ENCODE measurements at places on chromosomes 4 and X.

DNA sequence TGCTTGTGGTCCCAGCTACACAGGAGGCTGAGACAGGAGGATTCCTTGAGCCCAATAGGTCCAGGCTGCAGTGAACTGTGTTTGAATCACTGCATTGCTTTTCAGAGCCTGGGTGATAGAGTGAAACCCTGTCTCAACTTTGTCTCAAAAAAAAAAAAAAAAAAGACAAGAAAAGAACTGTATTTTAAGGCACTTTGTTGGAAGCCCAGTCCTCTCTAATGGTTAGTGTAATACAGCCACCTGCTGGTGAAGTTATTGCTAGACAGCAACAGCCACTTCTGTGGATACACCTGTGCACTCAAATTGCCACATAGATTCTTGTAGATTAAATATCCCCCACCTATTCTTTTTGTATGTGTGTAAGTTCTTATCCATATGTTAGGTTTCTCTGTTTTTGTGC is 10.1 kb upstream of the FGG start:
- DNase-seq = peak; percentile 70

DNA sequence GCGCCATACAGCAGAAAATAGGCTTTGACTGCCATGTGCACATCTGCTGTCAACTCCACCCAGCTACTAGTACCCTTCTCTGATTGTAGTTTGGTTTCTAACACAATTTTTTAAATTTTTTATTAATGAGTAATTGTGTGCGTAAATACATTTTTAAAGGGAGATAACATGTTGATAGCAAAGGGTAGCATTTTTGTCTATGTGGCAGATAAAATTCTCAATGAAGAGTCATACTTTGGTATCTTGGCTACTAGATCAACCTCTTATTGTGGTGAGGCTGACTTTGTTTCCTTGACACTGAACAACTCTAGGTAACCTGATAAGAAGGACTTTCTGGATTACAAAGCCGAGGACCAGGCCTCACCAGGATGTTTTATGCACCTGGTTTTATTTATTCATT is 9.5 kb downstream of the ADH4 start:
- DNase-seq = no peak

GRCh38 chrX:150018931-150019361 is 80.7 kb upstream of the EOLA2 start:
- no peak for DNase-seq

GRCh38 chr4:77800077-77800476 is 19.1 kb downstream of the CNOT6L start:
- no peak for DNase-seq

GRCh38 chr4:73103799-73104503 is 34.4 kb upstream of the COX18 start:
- no peak for DNase-seq

GRCh38 chrX:7948483-7948882 is 21.3 kb upstream of the PNPLA4 start:
- no peak for DNase-seq

DNA sequence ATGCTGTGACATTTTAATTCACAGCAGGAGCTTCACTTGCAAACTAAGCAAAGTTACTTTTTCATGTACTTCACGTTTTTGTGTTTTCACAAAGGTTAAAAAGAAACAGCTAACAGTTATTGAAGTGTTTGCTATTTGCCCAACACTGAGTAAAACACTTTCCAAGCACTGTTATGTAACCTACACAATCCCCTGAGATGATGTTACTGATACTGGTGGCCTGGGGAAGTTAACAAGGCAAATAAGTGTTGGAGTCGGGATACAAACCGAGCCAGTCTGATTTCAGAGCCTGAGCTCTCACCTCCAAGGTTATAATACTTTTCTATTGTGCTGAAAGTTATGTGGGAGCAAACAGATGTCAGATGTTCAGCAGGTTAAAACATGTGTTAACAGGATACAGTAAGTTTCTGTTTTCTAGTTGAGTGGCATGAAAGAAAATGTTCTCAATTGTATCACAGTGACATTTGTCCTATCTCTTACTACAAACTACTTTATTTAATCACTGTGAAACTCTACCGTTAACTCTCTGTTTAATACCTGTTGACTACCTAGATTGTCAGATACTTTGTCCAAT is 3.9 kb upstream of the CXCL13 start:
- no peak for DNase-seq

GRCh38 chr4:2954358-2955185 is 8.6 kb downstream of the NOP14 start:
- no peak for DNase-seq

DNA sequence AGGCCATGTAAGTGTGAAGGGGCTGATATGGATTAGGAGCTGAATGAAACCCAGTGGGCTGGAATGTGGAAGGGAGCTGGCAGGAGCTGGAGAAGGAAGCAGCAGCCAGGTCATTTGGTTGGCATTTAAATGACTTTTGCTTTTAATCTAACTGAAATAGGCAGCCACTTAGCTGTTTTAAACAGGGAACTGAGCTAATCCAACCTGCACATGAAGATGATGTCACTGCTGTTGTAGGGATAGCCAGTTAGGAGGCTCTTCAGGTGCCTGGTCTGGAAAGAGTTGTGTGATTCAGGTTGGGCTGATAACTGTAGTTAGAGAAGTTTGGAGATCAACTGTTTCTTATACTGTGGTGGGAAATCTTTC is 122.4 kb downstream of the PALLD start:
- no peak for DNase-seq

- DNase-seq = peak; percentile 22
Observed at GRCh38 chr4:26161030-26161824, 159.6 kb upstream of the RBPJ start.

DNA sequence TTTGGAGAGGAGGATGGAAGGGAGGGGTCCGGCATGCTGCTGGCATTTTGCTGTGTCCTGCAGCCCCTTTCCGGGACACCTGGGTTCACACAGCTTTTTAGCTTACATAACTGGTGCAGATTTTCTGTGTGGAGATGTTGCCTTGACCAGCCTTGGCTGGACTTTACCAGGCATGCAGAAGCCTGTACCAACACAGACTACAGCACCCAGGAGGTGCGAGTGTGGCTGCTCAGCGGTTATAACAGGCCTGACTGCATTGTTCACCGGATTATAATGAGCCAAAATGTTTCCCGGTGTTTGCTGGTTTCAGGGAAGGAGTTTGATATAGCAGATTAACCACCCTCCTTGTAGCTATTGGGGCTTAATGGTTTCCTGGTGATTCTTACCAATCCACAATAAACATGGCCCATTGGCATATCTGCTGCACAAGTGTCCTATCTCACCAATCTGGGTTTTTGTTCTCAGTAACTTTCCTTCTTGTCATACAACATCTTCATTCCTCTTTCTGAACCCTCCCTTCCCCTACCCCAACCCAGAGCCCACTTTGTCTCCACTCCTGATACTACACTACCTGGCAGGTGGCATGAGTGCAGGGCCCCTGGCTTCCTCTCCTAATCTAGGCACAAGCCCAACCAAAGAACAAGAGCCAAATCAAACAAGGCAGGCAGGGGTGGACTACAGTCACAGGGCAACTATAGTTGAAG is 3.9 kb downstream of the RPL10 start:
- no peak for DNase-seq

- peak; percentile 2 for DNase-seq
Observed at GRCh38 chrX:46953597-46953996, 41.4 kb downstream of the JADE3 start.

GRCh38 chrX:72071213-72071612 is 60.5 kb downstream of the RTL5 start:
- no peak for DNase-seq

DNA sequence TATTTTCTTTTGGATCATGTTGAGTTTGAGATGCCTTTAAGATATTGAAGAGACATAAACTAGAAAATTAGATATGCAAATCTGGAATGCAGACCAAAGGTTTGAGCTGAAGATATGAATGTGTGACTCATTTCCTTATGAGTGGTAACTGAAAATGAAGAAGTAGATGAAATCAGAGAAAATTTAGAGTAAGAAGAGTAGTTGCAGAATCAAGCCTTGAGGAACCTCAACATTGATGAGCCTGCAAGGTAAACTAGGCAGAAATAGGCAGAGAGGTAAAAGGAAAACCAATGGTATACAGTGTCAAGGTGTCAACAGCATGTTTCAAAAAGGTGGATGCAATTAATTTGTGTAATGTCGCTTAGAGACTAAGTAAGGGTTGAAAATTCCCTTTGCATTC is 142.8 kb downstream of the MOSPD2 start:
- no peak for DNase-seq

- DNase-seq = peak; percentile 58
Observed at GRCh38 chr4:51963841-51964517, 56.2 kb downstream of the LRRC66 start.

- DNase-seq = no peak
Observed at GRCh38 chrX:149039057-149039456, 466.0 kb downstream of the IDS start.

- DNase-seq = peak; percentile 59
Observed at GRCh38 chrX:23012162-23012561, 12.4 kb downstream of the DDX53 start.

- no peak for DNase-seq
Observed at GRCh38 chrX:107687445-107687844, 59.1 kb downstream of the PRPS1 start.

GRCh38 chrX:120380699-120381098 is 18.8 kb downstream of the ATP1B4 start:
- DNase-seq = peak; percentile 7

DNA sequence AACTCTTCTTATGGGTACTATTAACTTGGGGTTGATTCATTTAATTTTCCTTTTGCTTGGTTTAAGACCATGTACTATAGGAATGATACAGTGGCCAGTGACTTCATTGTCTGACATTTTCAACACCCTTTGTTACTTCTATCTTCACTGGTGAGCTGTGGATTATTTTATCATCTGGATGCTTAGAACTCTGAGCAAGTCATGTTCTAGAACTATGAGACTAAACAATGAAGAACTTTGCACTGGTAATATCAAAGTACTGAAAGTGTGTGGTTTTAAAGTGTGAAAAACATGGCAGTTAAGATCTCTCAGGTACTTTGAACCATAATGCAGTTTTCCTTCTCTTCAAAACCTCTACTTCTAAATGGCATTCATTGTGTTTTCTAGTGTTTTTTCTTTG is 47.8 kb downstream of the MAP7D3 start:
- no peak for DNase-seq

DNA sequence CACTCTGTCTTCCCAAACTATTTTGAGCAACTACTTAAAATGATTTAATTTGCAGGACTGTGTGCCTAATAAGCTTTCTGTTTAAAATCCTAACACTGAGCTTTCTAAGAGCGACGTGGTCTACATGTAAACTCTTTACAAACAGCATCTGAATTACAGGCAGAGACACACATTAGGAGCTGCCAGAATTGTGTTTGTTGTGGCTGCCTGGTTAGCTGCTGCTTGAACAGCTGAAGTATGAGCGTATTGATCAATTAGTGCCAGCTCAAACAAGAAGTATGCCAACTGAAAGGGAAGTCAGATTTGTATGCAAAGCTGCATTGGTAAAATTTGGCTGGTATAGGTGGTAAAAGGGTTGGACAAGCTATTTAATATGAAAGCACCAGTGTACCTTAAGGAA is 384.4 kb downstream of the PCDH7 start:
- DNase-seq = no peak

- DNase-seq = no peak
Observed at GRCh38 chr4:53704329-53704728, 113.0 kb upstream of the LNX1 start.

DNA sequence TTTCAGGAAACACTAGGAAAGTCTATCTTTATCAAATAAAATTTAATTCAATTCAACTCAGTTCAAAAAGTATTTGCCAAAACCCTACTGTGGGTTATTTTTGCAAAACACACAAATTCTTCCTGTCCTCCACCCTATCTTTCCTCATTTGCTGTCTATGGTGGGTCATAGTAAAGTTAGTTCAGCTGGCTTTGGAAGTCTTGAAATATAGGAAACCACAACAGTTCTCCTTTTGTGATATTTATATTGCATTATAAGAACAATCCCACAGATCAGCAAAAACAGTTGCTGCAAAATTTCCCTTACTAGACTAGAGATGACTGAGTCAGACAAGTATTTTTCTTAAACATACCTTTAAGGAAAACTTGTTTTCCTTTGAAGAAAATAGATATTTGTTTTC is 22.2 kb downstream of the CYBB start:
- DNase-seq = peak; percentile 64

DNA sequence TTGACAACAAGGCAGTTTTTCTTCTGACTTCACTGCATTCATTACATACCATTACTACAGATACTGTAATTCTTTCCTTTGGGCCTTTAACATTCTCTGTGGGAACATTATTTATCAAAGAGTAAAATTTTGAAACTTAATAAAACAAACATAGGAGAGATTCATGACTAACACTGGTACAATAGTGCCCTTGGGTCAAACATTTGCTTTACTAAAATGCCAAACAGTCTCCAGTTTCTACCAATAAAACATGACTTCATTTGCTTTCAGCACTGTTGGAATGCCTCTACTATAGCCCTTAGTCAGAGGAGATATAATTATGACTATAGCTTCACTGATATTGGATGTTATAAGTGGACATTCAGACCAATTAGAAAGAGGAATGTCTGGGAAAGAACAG is 481.5 kb downstream of the PACRGL start:
- no peak for DNase-seq

DNA sequence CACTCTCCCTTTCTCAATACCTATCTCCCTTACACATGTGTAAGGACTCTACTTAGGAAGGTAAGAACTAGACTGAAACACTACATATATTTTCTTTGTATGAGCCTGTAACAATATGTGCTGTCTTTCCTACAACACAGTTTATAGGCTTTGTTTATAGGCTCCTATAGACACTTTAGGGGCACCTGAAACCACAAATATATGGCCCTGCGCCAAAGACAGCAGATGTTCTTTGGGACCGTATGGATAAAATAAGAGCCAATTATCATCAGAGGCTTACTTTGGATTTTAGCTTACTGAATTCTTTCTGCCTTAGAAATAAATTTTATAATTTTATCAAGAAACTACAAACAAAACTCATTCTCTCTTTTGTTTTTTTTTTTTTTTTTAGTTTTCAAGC is 16.6 kb upstream of the CXCL3 start:
- DNase-seq = no peak

GRCh38 chr4:10384974-10385373 is 72.3 kb downstream of the ZNF518B start:
- no peak for DNase-seq

GRCh38 chr4:105306158-105306781 is 159.6 kb downstream of the TET2 start:
- DNase-seq = no peak

- DNase-seq = no peak
Observed at GRCh38 chr4:131764730-131765129, 1384.4 kb upstream of the PCDH10 start.

Data from Kasumi-1 (cell line).